Umbilical cord (tissue), 2 donors: ENCODE measurements at places on chromosomes 16 and 17. TPM values are rescaled to one million over a fixed set of nuclear protein-coding genes. Genes with fewer than 3 reads are reported as not detected.

GRCh38 chr16:1787322-1788094, 4.7 kb downstream of the NUBP2 start:
- no peak for DNase-seq

The PLXDC1 gene
- total RNA-seq: 9.9 TPM

The SOST gene
- total RNA-seq: 0.96 TPM

- no peak for DNase-seq
Measured at GRCh38 chr17:83179374-83179773, 100.0 kb downstream of the METRNL start.

The ABCA3 gene
- 0.72 TPM for total RNA-seq

DNA sequence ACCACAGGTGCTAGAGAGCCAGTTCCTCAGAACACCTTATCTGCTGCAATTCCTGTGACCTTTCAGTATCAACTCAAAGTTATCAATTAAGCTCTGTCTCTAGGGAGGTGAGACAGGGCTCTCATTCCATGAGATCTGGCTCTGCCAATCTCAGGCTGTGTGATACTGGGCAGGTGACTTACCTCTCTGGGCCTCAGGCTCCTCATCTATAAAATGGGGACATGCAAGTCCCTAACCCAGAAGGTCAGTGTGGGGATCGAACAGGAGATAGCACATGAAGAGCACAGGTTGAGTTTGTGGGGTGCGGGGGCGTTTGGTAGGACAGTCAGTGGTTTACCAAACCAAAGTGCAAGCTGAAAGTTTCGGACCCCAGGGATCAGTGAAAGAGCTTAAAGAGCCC, 319.3 kb upstream of the CCL2 start:
- DNase-seq: no peak

DNA sequence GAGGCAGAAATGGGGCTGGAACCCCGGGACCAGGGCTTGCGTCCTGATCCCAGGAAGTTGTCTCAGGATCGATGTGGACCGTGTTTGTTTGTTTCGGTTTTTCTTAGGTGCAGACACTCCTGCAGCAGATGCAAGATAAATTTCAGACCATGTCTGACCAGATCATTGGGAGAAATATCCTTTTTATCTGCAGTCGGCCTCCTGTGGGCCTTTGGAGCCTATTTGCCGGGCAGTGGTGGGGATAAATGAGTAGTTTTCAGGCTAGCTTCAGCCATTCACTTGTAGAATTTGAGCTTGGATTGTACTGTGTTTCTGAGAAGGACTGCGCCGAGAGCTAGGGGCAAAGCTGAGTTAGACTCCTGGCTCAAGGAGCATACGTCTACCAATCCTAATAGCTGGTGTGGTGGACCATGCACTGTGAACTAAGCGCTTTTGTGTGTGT, 816 bp downstream of the HSBP1 start:
- no peak for DNase-seq

The TMEM235 gene
- 0.96 TPM for total RNA-seq

The DNAI2 gene
- not detected for total RNA-seq

DNA sequence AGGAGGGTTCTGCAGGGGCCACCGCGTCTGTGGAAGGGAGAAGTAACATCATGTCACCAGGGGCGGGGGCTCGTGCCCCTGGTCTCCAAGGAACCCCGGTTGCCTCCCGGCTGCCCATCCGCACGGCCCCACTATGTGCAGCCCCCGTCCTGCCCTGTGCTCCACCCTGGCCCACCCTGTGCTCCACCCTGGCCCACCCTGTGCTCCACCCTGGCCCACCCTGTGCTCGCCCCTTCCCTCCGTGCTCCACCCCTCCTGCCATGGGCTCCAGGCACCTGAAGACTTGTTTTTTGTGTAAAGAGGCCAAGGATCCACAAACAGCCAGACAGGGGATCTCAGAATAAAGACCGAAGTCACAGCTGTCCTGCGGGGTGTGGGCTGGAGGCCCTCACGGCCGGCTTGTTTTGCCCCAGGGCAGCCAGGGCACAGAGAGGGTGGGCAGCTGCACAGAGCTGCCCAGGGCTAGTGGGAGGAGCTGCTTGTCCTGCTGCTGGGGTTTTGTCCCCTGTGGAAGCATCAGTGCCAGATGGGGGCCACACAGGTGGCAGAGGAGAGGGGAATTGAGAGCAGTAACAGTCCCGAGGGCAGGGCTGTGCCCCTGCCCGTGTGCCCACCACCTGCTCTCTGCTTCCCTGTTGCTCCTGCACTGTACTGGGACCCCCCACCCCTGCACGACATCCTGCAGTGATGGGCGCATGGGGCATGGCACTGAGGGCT, 147.0 kb upstream of the CIBAR2 start:
- no peak for DNase-seq

The SPN gene
- total RNA-seq: 0.96 TPM

The ADGRG3 gene
- not detected for total RNA-seq

DNA sequence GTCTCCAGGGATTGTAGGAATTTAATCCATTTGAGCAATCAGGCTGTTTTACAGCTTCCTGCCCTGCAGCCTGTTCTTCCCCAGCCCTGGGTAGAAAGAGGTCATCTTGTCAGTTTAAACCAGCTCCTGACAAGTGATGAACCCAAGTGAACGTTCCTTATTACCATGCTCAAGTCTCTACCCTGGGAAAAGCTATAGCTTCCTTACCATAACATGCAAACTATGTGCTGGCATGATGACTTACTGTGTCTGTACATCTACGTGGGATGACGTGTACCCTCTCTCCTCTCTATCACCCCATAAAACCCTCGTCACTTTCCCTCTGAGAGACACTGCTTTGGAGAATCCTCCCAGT, 452.2 kb downstream of the XYLT1 start:
- peak; percentile 17 for DNase-seq

The CLEC10A gene
- total RNA-seq: not detected

- DNase-seq: no peak
Measured at GRCh38 chr17:7056386-7056785, 12.5 kb upstream of the SLC16A11 start.

The GPR179 gene
- total RNA-seq: 2.6 TPM

DNA sequence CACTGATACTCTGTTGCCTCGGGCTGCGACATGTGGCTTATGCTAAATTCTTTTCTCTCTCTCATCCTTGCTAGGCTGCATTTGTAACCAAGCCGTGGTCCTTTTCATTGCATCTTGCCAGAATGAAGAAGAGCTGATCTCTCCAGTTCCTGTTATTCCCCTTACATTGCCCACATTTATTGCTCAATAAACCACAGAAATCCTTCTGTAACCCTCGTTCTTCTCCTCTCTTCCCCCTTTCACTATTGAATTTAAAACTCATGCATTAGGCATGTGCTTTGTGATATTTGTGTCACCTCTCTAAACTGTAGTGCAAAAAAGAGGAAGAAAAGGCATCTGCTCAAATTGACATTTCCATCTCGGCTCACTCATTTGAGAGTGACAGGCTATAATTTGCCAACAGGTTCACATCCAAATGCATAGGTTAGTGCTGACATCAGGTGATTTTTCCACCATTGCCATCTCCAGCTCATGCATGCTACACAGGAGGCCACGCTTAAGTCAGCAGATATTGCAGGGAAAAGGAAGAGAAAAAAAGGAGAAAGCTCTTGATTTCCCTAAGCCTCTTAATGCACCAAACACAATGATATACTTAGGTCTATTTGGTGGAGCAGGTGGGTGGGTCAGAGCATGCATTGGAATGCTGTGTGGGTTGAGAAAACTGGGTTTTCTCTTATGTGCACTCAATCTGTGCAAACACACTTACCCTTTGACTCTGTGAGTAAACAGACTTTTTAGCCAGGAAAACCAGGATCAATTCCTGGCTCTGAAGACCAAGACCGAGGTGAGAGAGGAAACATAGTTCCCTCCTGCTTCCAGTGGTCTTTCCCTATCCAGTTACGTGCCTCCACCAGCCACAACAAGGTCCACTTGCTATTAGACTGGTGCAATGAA, 642.7 kb downstream of the HS3ST4 start:
- DNase-seq: no peak

The PLCG2 gene
- total RNA-seq: 29.9 TPM

GRCh38 chr17:45369421-45369820, 52.6 kb upstream of the MAP3K14 start:
- no peak for DNase-seq

The KRTAP3-1 gene
- not detected for total RNA-seq

The SKAP1 gene
- total RNA-seq: not detected

- no peak for DNase-seq
Measured at GRCh38 chr16:85593494-85594221, 19.5 kb upstream of the GSE1 start.

GRCh38 chr17:4667166-4667565, 25.7 kb upstream of the ALOX15 start:
- no peak for DNase-seq

DNA sequence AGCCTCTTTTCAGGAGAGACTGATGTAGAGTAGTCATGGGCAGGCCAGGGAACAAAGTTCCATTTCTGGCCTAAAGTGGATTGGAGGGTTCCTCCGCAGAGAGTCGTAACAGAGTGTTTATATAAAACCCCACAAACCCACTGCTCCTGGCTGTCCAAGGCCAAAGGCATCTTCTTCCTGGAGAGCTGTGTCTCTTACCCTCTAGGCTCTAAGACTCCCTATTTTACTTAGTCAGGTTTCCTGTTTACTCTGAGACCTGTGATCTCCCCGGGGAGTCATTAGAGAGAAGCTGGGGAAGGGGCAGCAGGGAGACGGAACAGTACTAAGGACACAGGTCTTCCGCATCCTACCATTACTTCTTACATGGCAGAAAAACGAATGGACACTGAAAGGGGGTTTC, 69.5 kb downstream of the HIC1 start:
- no peak for DNase-seq

The PDILT gene
- not detected for total RNA-seq

- peak; percentile 14 for DNase-seq
Measured at GRCh38 chr17:63140255-63140654, 174.2 kb downstream of the TANC2 start.

- DNase-seq: no peak
Measured at GRCh38 chr16:85213926-85214675, 101.8 kb upstream of the CIBAR2 start.

DNA sequence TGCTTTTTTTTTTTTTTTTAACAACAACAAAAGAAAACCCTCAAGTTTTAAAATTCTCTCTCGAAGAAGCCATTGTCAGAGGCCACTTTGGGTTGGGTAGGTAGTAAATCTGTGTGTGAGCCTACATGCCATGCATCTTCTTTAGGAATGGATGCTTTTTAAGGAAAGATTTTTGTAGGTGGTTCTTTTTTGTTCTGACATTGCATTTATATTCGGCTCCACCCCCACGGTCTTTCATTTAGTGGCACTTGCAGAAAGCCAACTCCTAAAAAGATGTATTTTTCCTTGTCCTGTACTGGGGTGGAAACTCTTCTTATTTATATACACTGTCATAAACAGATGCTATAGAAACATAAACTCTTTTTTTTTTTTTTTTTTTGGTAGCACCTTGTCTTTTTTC, 35.1 kb downstream of the KCNJ2 start:
- DNase-seq: no peak

GRCh38 chr17:73297934-73298861, 13.6 kb downstream of the CDC42EP4 start:
- no peak for DNase-seq

GRCh38 chr16:87851601-87852000, 17.7 kb downstream of the SLC7A5 start:
- no peak for DNase-seq

The RMI2 gene
- total RNA-seq: 17.1 TPM

The G6PC1 gene
- not detected for total RNA-seq

DNA sequence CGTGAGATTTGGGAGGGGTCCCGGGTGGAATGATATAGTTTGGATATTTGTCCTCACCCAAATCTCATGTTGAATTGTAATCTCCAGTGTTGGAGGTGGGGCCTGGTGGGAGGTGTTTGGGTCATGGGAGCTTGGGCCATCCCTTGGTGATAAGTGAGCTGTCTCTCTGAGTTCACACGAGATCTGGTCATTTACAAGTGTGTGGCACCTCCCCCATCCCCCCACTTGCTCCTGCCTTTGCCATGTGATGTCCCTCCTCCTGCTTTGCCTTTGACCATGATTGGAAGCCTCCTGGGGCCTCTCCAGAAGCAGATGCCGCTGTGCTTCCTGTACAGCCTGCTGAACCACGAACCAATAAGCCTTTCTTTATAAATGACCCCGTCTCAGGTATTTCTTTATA, 21.3 kb upstream of the BAIAP2 start:
- no peak for DNase-seq

DNA sequence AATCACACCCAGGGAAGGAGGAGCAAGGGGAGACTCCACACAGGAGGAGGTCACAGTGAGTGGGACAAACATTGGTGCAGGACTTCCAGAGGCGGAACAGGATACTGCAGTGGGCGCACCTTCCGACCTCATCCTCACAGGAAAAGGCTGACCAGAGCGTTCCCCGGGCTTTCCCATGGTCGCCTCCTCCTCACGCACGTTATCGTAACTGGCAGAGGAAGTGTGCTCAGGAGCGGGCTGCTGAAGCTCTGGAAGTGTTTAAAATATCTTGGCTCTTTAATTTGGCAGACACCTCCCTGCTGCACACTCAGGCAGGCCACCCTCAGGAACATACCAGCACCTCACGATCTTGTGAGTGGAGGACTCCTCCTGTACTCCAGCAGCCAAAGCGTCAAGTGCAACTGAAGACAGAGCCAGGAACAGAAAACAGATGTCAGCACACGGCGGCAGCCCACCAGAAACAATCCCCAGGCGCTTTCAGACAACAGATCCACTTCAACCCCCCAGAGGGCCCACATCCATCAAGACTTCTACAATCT, 17.5 kb downstream of the FANCA start:
- DNase-seq: no peak

DNA sequence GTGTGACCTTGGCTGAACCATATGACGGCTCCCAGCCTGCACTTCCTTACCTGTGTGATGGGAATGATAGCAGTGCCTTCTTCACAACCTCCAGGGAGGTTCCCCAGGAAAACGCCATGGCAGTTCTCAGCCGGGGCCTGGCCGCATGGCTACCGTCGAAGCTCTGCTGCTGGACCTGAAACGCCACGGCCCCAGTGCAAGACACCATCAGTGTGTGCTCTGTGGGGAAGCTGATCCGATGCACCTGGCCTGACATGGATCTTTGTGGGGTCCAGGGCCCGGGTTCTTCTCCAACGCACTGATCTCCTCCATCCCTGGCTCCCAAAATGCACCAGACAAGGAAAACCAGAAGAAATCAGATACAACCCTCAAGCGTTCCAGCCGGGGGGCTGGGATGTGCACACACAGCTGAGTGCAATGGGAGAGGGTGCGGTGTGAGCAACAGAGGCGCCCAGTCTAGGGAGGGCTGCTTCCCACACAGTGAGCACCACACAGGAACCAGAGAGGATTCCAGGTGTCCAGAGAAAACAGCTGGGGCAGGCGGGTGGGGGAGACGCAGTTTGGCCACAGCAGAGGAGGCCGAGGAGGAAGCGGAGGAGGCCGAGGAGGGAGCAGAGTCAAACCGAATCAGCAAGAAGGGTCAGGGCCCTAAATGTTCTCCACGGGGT, 54.3 kb upstream of the ZNF469 start:
- no peak for DNase-seq

- DNase-seq: no peak
Measured at GRCh38 chr17:57982452-57983170, 5.4 kb downstream of the VEZF1 start.

DNA sequence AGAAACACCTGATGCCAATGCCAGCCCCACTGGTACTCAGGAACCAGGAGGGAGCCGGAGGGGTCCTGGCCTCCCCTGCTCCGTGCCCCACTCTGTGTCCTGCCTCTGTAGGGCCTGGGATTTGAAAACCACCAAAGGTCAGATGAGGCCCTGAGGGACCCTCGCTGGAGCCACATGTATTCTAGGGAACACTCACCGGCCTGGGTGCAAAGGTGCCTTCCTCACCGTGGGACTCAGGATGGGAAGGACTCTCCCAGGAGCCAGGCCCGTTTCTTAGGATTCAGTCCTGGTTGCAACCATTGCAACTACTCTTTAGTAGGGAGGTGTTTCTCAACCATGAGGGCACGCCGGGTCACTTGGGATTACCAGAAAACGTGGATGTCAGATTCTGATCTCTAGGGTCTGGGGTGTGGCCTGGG, 74.6 kb downstream of the N4BP1 start:
- DNase-seq: no peak

The KRTAP4-9 gene
- not detected for total RNA-seq

The GPT2 gene
- 9.6 TPM for total RNA-seq
